Dermis blood vessel endothelial cell (primary cell): ENCODE measurements at places on chromosomes 5 and 9. TPM values are rescaled to one million over a fixed set of nuclear protein-coding genes. Genes with fewer than 3 reads are reported as not detected.

Gene MGAT1
- total RNA-seq: 124 and 164 TPM in 2 replicates

Gene CDH6
- total RNA-seq: 0.56 and 1.5 TPM in 2 replicates

Gene PRPF4
- 25.0 and 33.6 TPM in 2 replicates for total RNA-seq

DNA sequence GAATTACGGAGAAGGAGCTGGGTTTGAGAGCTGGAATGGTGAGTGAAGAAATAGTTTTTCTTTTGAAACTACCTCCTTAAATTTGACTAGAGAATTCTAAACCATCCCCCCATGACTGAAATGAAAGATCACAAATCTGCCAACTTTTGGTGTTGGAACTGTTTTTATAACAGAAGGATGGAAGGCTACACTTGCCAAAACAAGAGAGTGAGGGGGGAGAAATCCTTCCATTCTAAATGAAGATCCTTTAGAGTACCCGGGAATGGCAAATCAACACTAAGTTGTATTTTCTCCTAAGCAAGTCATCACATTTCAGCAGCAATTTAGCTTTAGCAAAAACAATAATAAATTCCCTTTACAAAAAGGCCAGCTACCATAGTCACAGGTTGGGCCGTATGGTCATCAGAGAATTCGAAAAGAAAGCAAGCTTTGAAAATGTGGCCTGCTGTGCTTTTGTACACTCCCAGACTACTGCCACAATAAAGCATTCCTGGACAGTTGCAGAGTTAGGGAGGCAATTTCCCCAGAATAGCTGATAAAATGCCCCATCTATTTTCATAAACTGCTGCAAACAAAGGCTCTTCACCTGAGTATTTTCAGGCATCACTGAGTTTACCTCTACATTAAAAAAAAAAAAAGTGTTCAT lies 25.0 kb upstream of the FREM1 start:
- DNase-seq: no peak

DNA sequence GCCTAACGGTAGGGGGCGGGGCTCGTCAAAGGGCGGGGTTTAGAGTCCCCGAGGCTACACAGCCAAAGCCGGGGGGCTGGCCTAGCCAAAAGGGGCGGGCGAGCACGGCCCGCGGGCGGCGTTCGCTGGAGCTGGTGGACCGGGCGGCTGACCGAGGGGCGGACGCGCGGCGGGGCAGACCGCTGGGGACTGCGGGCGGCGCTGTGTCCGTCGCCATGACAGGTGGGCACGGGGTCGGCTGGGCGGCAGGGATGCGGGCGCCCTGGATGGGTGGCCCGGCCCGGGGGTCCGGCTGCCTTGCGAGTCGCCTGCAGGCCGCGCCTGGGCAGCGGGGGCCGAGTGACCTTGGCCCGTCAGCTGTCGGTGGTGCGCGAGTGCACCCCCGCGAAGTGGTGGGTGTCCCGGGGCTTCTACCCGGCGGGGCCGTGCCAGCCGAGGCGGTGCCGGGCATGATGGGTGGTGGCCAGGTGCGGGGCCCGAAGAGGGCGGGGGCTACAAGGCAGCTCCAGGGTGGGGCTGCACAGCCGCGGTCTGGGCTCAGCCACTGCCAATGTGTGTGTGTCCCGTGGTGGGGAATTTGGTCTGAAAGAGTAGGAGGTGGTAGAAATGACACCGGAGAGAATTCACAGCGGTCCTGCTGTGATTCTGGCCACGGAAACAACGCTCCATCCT lies at the start of gene CARD19:
CARD19 (plus strand) TSS at position 87 of the 672 bp plus-strand sequence; CDS start at position 216, 129 bp downstream.
- DNase-seq: peak; percentile 38

GRCh38 chr5:106423109-106423897 lies 1247.4 kb downstream of the EFNA5 start:
- DNase-seq: no peak

DNA sequence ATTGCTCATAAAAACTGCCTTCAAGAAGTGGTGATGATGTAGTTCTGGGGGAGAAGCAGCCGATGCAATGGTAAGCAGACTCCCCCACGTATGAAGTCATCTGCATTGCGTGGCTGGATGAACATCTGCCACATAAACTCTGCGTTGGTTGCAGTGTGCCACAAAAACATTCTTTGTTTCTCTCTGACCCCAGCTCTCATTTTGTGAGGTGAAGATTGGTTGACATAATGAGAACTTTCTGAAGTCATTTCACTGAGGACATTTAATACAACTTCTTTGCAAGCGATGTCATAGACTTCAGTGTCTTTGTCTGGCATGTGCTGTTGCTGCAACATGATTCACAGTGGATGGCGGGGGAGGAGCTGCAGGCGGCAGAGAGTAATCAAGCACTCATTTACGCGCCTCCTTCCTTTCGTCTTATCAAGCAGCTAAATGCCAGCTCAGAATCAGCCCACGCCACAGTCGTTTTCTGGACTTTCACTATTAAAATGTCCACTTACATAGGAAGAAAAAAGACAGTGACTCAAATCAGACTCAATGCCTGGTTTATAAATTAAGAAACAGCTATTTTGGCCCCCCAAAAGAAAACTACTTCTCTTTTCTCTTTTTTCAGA lies 91.5 kb upstream of the NFIL3 start:
- peak; percentile 12 for DNase-seq
